Activated CD4-positive, alpha-beta T cell treated with anti-CD3 and anti-CD28 coated beads, Interleukin-2, amount 50 U/mL, for 4 hours (primary cell): ENCODE measurements at places on chromosomes 7 and 10.

DNA sequence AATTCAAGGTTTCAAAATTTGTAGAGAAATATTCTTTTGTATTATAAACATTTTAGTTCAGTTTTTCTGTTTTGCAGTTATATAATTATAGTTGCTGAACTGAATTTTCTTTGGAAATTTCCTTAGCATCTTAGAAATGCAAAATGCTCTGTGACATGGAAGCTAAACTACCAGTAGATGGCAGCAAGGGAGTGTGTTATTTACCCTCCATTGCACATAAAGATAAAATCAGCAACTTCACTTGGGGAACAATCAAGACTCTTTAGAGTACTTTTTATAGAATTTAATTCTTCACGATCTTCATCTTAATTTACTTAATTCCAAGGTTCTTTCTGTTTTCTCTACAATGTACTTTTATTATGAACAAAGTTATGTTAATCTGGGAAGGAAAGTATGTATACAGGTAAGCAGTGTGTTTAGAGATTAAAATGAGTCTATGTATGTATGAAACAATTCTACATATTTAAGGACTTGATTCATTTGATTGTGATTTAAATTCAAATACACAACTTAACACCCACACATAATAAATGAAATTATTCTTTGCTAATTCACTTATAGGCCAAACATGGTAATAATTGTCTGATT lies 404.2 kb downstream of the THSD7A start:
- DNase-seq, result no peak

GRCh38 chr7:105982388-105982787 lies 19.3 kb downstream of the CDHR3 start:
- no peak for DNase-seq

DNA sequence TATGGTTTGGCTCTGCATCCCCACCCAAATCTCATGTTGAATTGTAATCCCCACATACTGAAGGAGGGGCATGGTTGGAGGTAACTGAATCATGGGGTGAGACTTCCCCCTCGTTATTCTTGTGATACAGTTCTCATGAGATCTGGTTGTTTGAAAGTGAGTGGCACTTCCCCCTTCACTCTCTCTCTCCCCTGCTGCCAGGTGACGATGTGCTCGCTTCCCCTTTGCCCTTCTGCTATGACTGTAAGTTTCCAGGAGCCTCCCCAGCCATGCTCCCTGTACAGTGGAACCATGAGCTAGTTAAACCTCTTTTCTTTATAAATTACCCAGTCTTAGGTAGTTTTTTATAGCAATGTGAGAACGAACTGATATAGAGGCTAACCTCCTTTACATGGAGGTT lies 16.6 kb downstream of the PLPP4 start:
- no peak for DNase-seq

DNA sequence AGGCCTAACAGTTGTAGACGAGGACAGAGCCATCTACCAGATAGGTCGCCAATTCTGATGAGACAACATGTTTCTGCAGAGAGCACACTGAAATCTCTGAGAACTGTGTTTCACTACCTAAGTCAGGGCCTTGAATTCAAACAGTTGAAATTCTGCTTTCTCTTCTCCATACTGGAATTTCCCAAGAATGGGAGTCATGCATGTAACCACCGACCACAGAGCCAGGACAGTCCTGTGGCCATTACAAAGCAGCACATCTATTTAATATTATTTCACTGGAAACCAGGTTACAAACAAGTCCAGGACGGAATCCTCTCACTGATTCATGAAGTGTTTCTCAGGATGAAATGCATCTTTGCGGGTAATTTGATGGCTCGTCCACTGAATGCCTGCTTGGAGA lies 62.0 kb upstream of the ST8SIA6 start:
- no peak for DNase-seq

GRCh38 chr10:69377191-69377590 lies 39.5 kb downstream of the TACR2 start:
- DNase-seq, result no peak

DNA sequence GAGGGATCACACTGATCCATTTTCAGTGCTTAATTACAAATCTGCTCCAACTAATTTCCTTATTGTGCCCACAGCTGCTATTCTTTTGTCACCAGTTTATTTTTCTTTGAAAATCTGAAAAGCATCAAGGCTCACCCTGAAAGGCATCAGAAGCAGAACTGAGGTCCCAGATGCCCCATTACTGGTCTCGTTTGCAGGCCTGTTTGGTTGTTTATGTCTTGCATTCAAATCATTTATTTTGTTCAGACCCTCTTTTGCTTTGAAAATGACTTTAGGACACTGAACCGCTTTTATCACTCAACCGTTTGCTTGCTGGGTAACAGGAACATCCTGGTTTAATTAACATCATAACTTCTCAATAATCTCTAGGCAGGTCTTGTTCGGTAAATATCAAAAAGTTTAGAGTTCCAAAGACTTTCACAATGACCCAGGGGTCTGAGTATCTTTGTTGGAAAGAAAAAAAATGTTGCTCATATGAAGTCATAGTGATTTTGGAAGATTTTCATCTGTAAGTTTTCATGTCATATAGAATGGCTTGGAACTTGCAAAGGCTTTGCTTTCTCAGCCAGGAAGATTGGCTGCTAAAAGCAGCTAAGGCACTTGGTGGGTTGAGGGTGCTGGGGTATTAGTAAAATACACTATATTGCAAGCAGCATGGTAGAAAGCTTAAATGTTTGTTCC lies 398.3 kb upstream of the NPVF start:
- no peak for DNase-seq

DNA sequence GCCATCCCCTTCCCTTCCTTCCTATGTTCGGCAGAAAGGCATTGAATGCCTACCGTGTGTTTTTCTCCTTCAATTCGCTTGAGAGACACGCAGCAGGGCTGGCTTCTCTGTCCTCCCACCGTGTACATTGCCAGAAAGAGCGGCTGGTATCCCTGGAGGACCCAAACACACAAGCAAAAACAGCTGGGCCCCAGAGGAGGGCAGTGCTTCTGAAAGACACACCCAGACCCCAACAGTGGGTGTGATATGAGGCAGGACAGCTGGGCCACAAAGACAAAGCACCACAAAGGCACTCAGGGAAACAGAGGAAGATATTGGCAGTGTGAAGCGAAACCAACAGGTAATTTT lies 133.1 kb upstream of the SH2B2 start:
- DNase-seq, result no peak

GRCh38 chr7:43585562-43585961 lies 2.7 kb downstream of the STK17A start:
- no peak for DNase-seq

DNA sequence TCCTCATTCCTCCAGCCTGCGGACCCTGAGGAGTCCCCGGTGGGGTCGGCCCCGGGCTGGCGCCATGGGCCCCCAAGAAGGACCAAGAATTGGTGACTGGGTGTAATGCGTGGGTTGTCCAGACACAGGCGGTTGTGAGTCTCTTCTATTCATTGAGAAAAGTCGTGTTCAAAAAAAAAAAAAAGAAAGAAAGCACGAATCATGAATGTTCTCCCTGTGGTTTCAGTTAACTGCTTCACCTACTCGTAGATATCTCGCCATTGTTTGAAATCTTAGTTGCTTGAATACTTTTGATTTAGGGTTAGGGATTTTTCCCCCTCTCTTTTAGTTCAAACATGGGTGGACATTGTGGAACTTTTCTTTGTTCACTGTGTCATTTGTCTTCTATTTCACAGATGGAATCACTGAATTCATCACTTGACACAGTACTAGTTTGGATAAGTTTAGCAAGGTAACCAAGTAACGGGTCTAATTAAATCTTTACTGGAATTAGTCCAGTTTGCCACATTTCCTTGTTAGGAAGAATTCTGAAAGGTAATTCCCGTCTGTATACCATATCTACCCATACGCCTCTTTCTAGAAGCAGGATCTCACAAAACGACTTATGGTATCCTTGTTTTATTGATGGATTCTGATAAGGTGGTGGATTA lies 775 bp downstream of the STARD3NL start:
- DNase-seq, result no peak

DNA sequence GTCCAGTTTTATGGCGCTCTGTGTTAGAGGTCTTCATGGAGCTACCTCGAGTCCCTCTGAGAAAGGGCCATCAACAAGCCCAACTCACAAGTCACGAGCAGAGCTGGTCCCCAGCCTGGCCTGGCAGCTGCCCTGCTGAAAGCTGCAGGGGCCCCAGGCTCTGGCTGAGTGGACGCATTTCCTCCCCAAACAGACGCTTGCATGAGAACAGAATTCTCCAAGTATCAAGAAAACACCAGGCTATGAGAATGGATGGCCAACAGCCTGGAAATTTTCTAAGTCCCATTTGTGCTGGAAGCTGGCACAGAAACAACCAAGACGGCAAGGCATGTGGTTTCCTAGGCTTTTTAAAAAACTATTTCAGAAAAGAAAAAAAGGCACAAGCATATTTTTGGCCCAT lies 114.8 kb downstream of the FAM53B start:
- no peak for DNase-seq

DNA sequence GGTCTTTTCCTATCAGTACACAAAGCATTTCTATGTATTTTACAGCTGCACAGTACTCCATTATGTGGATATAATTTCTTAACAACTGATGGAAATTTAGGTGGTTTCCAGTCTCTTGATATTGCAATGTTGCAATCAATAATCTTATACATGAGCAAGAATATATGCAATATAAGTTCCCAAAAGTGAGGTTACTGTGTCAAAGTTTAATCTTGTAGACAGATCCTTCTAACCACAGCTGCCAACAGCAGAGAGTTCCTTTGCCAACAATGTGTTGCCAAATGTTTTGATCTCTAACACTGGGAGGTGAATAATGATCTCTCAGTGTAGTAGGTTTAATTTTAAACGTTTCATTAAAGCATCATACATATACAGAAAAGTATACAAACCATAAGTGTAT lies 54.5 kb downstream of the CUL2 start:
- no peak for DNase-seq

DNA sequence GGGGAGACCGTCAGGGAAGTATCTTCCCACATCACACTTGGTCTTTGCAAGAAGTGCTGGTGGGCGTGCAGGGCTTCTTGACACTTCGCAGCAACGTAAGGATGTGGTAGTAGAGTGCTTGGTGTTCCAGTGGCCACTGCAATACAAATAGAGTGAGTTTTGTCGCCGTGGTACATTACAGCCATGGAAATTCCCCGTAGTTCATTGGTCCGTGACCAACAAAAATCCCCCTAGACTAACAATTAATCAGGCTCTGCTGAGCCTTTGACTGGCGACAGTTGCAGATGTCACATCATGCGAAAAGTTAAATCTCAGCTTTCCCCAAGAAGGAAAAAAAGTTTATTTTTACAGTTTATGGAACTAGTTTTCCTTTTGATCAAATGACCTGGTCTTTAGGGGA lies 134.7 kb downstream of the MGMT start:
- DNase-seq, result no peak

- DNase-seq, result no peak
These were observed 149.8 kb downstream of the KLF6 start for GRCh38 chr10:3635211-3635671.

DNA sequence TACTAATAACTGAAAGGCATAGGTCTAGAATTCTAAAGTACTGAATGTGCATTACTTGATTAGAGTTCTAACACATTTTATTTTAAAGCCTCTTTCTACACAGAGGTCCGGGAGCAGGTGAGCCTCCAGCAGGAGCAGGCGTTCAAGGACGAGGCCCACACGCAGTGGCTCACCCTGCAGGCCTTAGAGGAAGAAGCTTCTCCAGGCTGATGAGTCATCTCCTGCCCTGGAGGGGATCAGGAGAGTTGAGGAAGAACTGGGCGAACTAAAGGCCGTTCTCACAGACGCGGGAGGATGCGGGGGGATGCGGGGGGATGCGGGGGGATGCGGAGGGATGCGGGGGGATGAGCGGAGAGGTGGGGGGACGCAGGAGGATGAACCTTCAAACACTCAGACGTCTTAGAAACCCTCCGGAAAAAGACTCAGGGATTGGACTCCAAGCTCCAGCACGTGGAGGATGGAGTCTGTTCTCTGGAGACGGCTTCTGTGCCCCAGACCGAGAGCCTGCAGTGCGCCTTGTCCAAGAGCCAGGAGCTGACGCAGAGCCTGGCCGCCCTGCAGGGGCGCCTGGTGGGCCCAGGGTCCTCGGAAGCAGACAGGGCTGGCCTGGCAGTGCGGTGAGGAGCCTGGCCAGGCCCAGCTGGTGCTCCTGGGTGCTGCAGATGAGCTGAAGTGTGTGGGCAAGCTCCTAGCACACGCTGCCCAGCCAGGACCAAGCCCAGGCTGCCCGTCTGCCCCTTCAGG lies 433.7 kb upstream of the TPK1 start:
- DNase-seq, result no peak

DNA sequence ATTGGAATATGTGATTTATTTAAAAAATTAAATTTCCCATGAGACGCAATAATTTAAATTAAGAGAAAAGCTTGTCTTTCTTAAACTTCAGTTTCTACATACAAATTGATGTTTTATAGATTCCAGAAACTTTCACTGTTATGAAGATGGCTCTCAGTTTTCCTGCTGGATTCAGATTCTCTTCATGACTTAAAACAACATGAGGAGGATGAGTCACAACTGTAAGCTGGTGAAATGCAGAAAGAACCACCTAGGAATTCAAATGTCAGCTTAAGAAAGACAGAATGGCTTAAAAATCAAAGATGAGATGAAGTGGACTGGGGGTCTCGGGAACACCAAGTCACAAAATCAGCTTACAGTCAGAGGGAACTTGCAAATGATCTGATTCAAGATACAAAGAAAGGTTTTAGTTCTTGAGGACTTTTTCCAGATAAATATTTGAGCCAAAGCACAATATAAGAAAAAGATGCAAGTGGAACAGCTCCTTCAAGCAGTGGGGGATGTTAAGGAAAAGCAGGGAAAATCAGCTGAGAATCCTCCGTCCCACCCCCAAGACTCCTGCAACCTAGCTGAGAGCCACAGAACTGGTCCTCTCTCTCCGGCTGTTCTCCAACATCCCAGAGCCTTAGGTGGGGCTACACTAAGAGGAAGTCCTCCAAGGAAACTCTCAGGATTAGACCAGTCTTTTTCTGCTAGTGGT lies 279.8 kb downstream of the KCNMA1 start:
- no peak for DNase-seq

DNA sequence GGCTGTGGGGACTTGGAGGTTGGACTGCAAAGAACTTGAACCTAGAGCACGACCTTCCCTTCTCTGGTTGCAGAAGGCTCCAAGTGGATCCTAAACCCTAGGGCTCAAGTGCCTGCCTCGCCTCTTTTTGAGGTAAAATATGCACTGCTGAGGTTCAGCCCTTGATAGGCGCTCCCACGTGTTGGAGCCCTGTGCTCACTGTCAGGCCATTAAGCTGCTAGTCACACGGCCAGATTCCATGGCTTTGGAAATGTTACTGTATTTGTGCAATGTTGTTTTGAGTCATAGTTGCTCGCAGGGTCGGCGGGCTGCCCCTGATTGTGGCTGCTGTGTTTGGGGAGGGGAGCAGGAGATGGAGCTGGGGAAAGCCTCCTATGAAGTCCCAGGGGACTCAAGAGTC lies 39.8 kb upstream of the PCBD1 start:
- no peak for DNase-seq

DNA sequence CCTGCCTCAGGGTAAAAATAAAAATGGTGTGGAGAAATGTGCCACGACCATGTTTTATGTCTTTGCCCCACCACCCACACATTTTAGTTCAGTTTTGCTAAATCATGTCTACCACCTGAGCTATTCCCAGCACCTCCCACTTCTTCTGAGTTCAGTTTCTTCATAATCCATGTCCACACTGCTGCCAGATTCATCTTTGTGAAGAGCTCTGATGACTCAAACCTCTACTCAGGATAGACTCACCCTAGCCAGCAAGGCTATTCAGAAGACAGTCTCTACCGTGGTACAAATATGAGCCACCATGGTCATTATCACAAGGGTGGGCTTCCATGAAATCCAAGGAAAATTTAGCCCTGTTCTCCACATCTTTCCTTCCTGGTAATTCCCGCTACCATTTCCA lies 231.1 kb upstream of the PRKCQ start:
- no peak for DNase-seq

- DNase-seq, result no peak
These were observed 260.5 kb downstream of the PRPF18 start for GRCh38 chr10:13847201-13847631.
